ENCODE measurements at places on chromosomes 4 and X.

GRCh38 chrX:114038358-114038757 is 545.5 kb upstream of the HTR2C start:
- DNase-seq: no peak
- H3K36me3 ChIP-seq: no peaks in the 10 kb centered on the region
- H3K27me3 ChIP-seq: no peaks in the 10 kb centered on the region

DNA sequence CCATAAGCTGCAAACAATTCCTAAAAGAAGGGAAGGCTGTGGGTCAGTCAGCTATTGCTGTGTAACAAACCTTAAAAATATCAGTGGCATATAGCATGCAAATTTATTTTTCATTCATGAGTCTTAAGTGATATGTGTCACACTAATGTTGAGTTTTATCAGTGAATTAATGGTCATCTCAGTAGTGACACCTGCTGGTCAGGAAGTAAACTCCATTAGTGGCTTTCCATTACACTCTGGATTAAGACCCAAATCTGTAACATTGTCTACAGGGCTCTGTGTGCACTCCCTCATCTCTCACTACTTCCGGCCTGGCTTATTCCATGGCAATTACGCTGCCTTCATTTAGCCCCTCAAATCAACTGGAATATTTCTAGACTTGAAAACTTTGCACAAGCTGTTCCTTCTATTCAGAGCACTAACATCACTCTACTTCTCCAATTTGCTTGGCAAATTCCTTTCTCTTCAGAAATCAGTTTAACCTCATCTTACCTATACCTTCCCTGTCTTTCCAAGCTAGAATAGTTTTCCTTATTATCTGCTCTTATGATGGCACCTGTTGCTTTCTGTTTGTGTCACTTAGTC is 217.3 kb upstream of the TAPT1 start:
- no peak overlapping the region for H3K27ac ChIP-seq
- peak; percentile 30 for DNase-seq
- H3K36me3 ChIP-seq: no peaks in the 10 kb centered on the region
- H3K4me1 ChIP-seq: no peaks in the 10 kb centered on the region
- H3K4me3 ChIP-seq: no peak overlapping the region
- no peaks in the 10 kb centered on the region for H3K27me3 ChIP-seq

- no peak overlapping the region for H3K4me3 ChIP-seq
- H3K27me3 ChIP-seq: no peaks in the 10 kb centered on the region
- H3K4me1 ChIP-seq: no peaks in the 10 kb centered on the region
- H3K27ac ChIP-seq: no peak overlapping the region
- no peak for DNase-seq
These were observed 242.5 kb upstream of the VCX3A start for GRCh38 chrX:6777238-6778002.

DNA sequence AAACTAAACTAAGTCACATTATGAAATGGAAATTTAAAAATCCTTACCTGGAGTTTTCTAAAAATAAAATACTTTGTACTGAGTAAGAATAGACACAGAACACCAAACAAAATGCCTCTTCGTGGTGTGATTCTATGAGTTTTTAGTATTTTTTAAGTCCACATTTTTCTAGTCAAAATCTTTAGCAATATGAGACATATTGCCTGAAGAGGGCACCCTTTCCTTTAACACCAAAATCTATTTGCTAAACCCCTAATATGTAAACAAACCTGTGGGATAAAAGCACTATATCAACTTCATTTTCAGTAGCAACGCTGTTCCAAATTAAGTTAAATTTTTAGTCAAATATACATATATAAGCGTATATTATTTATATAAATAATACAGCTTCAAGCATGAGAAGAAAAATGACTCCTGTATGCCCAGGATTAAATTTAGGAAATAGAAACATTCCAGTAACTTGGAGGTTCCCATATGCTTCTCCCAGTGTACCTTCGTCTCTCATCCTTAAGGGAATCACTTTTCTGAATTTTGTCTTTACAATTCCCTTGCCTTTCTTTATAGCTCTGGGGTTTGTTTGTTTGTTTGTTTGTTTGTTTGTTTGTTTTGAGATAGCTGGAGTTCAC is 23.0 kb upstream of the PGM2 start:
- H3K36me3 ChIP-seq: no peaks in the 10 kb centered on the region
- peaks cover 3% of the 10 kb centered on the region for H3K4me1 ChIP-seq
- peak; percentile 57 for DNase-seq
- H3K27me3 ChIP-seq: no peaks in the 10 kb centered on the region

- no peaks in the 10 kb centered on the region for H3K27me3 ChIP-seq
- no peaks in the 10 kb centered on the region for H3K4me1 ChIP-seq
- no peak overlapping the region for H3K27ac ChIP-seq
- H3K36me3 ChIP-seq: peaks cover 18% of the 10 kb centered on the region
- no peak overlapping the region for H3K4me3 ChIP-seq
These were observed 105.7 kb upstream of the PDLIM3 start for GRCh38 chr4:185640811-185641675.

DNA sequence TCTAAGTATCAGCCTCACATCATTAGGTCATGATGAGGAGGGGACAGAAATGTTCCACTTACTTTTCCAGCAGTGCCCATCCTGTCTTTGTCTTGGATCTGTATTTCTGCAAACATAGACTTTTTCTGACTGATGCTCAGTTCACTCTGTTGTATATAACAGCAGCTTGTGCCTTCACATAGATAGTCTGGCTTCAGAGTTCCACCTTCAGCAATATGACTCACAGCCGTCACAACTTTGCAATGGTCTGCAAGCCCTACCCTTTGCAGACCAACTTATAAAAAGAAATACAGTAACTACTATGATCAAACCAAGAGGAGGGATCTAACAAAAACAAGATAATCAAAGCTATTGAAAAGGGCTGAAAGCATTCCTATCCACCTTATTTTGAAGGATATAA is at the start of gene ADH7:
TSS of gene ADH7 (minus strand) at position 189 of the 400 bp plus-strand sequence. CDS start at position 80, 109 bp downstream.
- H3K36me3 ChIP-seq: no peaks in the 10 kb centered on the region
- no peak for DNase-seq
- no peak within 1 kb of the TSS for H3K4me3 ChIP-seq
- no peak within 1 kb of the TSS for H3K27ac ChIP-seq

GRCh38 chr4:158940271-158940670 is 162.6 kb upstream of the RAPGEF2 start:
- DNase-seq: no peak
- no peaks in the 10 kb centered on the region for H3K4me1 ChIP-seq
- H3K4me3 ChIP-seq: no peak overlapping the region
- no peaks in the 10 kb centered on the region for H3K27me3 ChIP-seq
- H3K27ac ChIP-seq: no peak overlapping the region

- no peak overlapping the region for H3K4me3 ChIP-seq
- no peak overlapping the region for H3K27ac ChIP-seq
- DNase-seq: no peak
- H3K27me3 ChIP-seq: no peaks in the 10 kb centered on the region
These were observed 15.0 kb downstream of the SORBS2 start for GRCh38 chr4:185797018-185797417.

GRCh38 chr4:98728433-98728832 is 70.0 kb upstream of the TSPAN5 start:
- no peak overlapping the region for H3K27ac ChIP-seq
- H3K27me3 ChIP-seq: no peaks in the 10 kb centered on the region
- H3K4me1 ChIP-seq: no peaks in the 10 kb centered on the region

DNA sequence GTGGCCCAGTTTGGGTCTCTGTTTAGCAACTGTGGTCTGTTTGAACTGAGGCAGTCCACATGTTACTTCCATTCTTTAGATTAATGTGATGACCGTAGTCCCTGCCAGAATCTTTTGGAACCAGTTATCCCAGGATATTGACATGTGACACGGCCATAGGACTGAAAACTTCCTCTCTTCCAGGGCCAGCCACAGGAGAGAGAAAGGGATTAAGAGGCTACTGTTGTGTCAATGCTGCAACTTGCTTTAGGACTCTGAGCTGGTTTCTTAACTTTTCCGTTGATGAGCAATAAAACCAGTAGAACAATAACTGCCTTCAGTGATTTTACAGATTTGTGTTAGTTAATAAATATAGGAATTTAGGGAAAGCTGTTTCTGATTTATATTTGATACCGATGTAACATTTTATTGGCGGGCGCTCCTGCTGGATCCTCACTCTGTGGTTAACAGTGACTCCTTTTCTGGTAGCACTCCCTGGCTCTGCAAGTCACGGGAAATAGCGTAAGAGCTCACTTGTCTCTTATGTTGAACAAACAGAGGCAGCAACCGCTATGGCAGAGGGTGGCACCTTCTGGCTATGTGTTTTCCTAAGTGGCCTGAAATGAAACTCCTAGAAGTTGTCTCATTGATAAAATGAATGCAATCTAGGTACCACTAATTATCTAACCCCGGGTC is 2.5 kb downstream of the TENM3 start:
- no peak for DNase-seq
- H3K27ac ChIP-seq: no peak overlapping the region
- H3K27me3 ChIP-seq: no peaks in the 10 kb centered on the region
- no peaks in the 10 kb centered on the region for H3K4me1 ChIP-seq
- H3K4me3 ChIP-seq: no peak overlapping the region

GRCh38 chrX:138866643-138867042 is 155.1 kb upstream of the FGF13 start:
- H3K27ac ChIP-seq: no peak overlapping the region
- H3K4me1 ChIP-seq: no peaks in the 10 kb centered on the region
- DNase-seq: no peak
- no peaks in the 10 kb centered on the region for H3K27me3 ChIP-seq
- no peak overlapping the region for H3K4me3 ChIP-seq
- no peaks in the 10 kb centered on the region for H3K36me3 ChIP-seq

GRCh38 chr4:158004101-158004500 is 168.7 kb downstream of the GASK1B start:
- H3K4me1 ChIP-seq: peaks cover 17% of the 10 kb centered on the region
- no peak for DNase-seq
- H3K36me3 ChIP-seq: no peaks in the 10 kb centered on the region
- no peak overlapping the region for H3K4me3 ChIP-seq
- H3K27me3 ChIP-seq: no peaks in the 10 kb centered on the region

- no peaks in the 10 kb centered on the region for H3K27me3 ChIP-seq
- H3K4me1 ChIP-seq: no peaks in the 10 kb centered on the region
- no peaks in the 10 kb centered on the region for H3K36me3 ChIP-seq
These were observed 60.7 kb downstream of the PCDH19 start for GRCh38 chrX:100349391-100349790.

- no peak overlapping the region for H3K27ac ChIP-seq
- no peak for DNase-seq
- H3K27me3 ChIP-seq: no peaks in the 10 kb centered on the region
These were observed 581.9 kb upstream of the PITX2 start for GRCh38 chr4:111204797-111205196.

- H3K4me3 ChIP-seq: no peak overlapping the region
- H3K27ac ChIP-seq: no peak overlapping the region
- H3K4me1 ChIP-seq: no peaks in the 10 kb centered on the region
- no peak for DNase-seq
- H3K27me3 ChIP-seq: no peaks in the 10 kb centered on the region
These were observed 233.9 kb upstream of the MAB21L2 start for GRCh38 chr4:150348079-150348478.

DNA sequence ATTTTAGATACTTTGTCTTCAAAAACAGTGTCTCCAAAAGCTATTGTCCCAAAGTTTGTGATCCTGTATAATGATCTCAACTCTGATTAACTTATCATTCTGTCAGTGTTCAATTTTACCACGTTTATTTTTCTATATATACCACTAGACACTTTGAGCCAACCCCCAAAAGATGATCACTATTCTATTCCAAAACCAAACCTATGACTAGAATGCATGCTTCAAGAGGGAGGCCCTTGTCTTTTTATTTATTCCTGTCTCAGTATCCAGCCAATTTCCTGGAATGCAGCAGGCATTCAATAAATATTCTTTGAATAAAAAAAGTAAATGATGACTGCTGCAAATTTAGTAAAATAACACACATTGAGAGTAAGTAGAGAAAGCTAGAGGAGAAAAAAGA is 275.6 kb downstream of the LDB2 start:
- DNase-seq: no peak
- no peaks in the 10 kb centered on the region for H3K36me3 ChIP-seq
- H3K4me3 ChIP-seq: no peak overlapping the region
- no peaks in the 10 kb centered on the region for H3K27me3 ChIP-seq

- no peaks in the 10 kb centered on the region for H3K27me3 ChIP-seq
- H3K4me3 ChIP-seq: no peak overlapping the region
- DNase-seq: no peak
- H3K36me3 ChIP-seq: no peaks in the 10 kb centered on the region
- H3K4me1 ChIP-seq: no peaks in the 10 kb centered on the region
These were observed 176.9 kb upstream of the SCML1 start for GRCh38 chrX:17560385-17560784.

GRCh38 chrX:29225670-29226069 is 638.4 kb downstream of the IL1RAPL1 start:
- H3K27me3 ChIP-seq: no peaks in the 10 kb centered on the region
- H3K4me1 ChIP-seq: no peaks in the 10 kb centered on the region
- H3K27ac ChIP-seq: no peak overlapping the region
- H3K4me3 ChIP-seq: no peak overlapping the region

DNA sequence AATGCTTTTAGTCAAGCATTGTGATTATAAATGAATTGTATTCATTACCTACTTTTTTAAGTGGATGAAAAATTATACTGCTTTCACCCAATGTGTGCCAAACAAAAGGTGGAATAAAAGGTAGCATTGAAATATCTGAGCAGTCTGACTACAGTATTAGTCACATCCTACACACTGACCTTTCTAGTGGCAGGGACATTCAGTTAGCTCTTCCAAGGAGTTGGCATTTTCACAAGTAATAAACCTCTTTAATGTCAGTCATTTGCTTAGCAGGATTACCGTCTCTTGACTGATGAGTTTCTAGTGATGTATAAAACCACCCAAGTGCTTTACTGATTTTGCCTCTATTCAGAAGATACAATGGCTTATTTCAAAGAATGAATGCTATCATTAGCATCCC is 687.9 kb downstream of the ARAP2 start:
- DNase-seq: no peak
- H3K36me3 ChIP-seq: no peaks in the 10 kb centered on the region
- no peaks in the 10 kb centered on the region for H3K27me3 ChIP-seq
- no peak overlapping the region for H3K4me3 ChIP-seq
- H3K4me1 ChIP-seq: no peaks in the 10 kb centered on the region
- H3K27ac ChIP-seq: no peak overlapping the region

DNA sequence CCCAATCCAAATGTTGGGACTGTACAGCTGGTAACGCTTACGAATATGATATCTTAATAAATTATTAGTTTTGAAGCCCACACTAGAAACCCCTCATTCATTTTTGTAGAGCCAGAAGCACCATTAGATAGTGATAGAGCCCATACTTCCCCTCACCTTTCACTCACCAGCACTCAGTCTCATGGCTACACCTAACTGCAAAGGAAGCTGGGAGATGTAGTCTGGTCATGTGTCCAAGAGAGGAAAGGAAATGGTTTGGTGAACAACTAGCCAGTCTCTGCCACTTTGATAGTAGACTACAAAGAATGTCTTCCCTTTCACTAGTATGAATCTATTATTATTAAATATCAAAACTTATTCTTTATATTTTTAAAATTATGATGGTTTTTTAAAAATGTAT is 77.1 kb upstream of the EGFL6 start:
- DNase-seq: no peak
- H3K27ac ChIP-seq: no peak overlapping the region
- H3K36me3 ChIP-seq: no peaks in the 10 kb centered on the region
- H3K27me3 ChIP-seq: no peaks in the 10 kb centered on the region
- no peaks in the 10 kb centered on the region for H3K4me1 ChIP-seq
- H3K4me3 ChIP-seq: no peak overlapping the region

GRCh38 chrX:38768079-38768478 is 33.2 kb upstream of the MID1IP1 start:
- H3K4me3 ChIP-seq: no peak overlapping the region
- H3K4me1 ChIP-seq: no peaks in the 10 kb centered on the region
- no peaks in the 10 kb centered on the region for H3K36me3 ChIP-seq
- H3K27me3 ChIP-seq: no peaks in the 10 kb centered on the region
- H3K27ac ChIP-seq: no peak overlapping the region

Data from HepG2 (cell line).